ENCODE measurements at places on chromosomes 2 and 18. TPM values are rescaled to one million over a fixed set of nuclear protein-coding genes. Genes with fewer than 3 reads are reported as not detected.

Gene ICOS
- polyA plus RNA-seq = 2.1 TPM

Gene CD8A
- polyA plus RNA-seq = 0.34 TPM

Gene SERPINB13
- polyA plus RNA-seq = not detected

Gene ABCG5
- not detected for polyA plus RNA-seq

Gene SERPINB4
- polyA plus RNA-seq = not detected

Gene VWC2L
- not detected for polyA plus RNA-seq

Gene DNAJC10
- polyA plus RNA-seq = 78.5 TPM

Gene DSG1
- polyA plus RNA-seq = not detected

Gene ABCB11
- not detected for polyA plus RNA-seq

Gene LRP2
- 0.11 TPM for polyA plus RNA-seq

Gene SAG
- polyA plus RNA-seq = 0.11 TPM

Gene GNAL
- polyA plus RNA-seq = 3.7 TPM

Gene ATP5MC3
- 244 TPM for polyA plus RNA-seq

Gene ZNF236
- polyA plus RNA-seq = 6.2 TPM

Gene DPP10
- 0.52 TPM for polyA plus RNA-seq

Gene COL4A3
- polyA plus RNA-seq = 0.26 TPM

Gene BMP10
- not detected for polyA plus RNA-seq

Gene TAF1B
- polyA plus RNA-seq = 17.6 TPM

DNA sequence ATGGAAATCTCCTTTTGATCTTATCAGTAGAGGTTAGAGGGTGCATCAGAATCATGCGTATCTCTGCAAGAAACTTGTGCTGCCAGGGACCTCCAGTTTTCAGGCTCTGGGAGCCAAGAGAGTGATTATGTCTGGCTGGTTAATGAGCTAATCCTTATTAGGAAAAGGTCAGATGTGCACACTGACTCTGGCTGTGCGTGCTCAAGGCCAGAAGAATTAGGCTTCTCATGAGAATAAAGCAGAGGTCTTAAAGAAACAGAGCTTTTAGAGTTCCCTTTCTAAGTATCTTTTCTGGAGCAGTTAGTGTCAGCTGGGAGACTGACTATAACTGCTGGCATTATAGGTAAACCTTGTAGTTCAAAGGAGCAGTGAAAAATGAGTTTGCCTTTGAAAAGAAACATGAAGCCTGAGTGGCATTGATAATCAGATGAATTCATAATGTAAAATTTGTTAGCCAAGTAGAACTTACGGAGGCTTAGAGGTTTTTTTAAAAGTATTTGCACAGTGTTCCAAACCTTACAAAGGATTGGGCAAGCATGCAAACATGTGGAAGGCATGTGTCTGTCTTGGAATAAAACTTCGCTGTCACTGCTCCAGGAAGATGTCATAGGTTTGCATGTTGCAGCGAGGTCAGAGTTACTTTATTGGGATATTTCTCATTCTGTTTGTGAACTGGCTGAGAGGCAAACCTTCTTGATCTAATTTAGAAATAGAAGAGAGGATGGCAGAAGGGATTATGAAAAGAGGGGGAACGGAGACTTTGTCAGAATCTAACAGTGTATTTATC lies 151.7 kb downstream of the ARHGAP28 start:
- peak; percentile 94 for DNase-seq

DNA sequence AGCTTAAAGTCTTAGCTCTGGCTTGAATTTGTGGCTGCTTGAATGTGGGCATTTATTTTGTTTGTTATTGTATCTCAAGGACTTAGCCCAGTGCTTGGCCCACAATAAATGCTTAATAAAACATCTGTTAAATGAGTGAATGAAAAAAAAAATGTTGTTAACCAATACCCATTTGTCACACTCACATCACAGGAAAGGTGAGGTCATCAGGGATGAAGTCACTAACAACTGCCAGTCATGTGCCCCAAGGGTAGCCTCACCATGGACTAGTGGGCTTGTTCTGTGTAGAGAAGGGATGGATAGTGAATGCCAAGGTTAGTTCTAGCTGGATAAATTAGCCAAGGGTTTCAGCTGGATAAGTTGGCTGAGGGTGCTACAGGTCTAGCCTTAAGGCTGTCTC lies 3.0 kb downstream of the NRBP1 start:
- DNase-seq = no peak

DNA sequence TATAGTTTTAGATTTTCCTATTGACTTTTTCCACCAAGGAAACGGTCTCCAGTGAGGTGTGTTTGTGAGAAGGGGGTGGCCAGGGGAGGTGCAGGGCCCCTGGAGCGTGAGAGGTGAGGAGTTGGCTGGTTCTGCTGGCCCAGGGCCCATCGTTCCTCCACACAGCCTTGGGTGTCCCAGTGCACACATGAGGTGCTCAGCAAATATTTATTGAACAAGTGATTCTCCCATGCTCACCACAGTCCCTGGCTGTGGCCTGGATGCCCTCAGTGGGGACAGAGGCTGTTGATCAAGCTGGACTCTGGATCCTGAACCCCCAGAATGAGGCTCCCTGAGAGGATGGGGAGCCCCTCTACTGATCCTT lies 5.0 kb downstream of the HAAO start:
- DNase-seq = no peak

GRCh38 chr2:39837856-39838453 lies 58.9 kb upstream of the THUMPD2 start:
- DNase-seq = no peak

- peak; percentile 67 for DNase-seq
These were observed 817 bp downstream of the DSC2 start for GRCh38 chr18:31101183-31102024.

DNA sequence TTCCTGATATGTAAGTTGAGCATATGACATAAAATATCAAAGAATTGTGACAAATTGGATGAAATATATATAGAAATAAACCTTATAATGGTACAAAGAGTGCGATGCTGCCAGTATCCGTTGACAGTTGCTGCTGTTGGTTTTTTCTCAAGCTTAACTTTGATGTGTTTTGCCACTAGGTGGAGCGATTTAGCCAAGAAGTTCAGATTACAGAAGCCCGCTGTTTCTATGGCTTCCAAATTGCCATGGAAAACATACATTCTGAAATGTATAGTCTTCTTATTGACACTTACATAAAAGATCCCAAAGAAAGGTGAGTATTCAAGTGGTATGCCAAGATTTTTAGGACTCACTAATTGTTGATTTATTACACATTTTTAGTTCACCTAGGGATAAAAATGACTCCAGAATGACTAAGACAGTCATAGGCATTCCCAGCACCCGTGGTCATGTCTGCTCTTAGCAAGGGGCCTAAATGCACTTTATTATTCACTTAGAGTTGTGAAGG lies 2.1 kb downstream of the RRM2 start:
- DNase-seq = peak; percentile 86

GRCh38 chr18:74395648-74396154 lies 61.4 kb downstream of the DIPK1C start:
- no peak for DNase-seq

DNA sequence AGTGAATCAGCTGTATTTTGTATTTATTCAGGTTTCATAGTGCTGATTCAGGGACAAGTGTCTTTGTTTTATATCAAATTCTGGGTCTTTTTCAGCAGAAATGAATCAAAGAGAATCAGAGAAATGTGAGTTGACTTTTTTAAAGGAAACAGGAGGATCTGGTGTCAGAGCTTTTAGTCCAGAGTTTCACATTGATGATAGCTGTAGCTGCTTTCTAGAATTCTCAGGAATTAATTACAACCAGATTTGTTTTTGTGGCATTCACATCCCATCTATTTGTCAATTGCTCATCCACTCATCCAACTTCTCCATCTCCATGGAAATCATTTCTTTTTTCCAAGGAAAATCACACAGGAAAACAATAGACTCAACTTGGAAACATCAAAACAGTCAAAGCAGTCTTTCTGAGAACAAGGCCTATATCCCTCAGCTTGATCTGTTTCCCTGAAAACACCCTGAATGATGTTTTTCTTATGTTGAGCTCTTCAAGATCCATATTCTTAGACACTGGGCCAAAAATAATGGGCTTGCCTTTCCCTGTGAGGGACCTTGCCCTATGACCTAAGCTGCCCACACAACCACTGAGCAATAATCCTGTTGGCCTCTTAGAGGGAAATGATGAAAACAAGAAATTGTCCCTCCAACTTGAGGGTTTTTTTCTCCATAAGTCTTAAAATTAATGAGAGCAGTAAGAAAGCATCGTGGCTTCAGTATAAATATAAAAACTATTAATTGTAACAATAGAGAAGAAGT lies 249.5 kb upstream of the FN1 start:
- DNase-seq = no peak

- no peak for DNase-seq
These were observed 8.8 kb upstream of the SIX2 start for GRCh38 chr2:45018023-45018422.

GRCh38 chr2:36478332-36478738 lies 119.6 kb downstream of the FEZ2 start:
- peak; percentile 39 for DNase-seq

- DNase-seq = no peak
These were observed 165.8 kb downstream of the TNS1 start for GRCh38 chr2:217836901-217837491.

- no peak for DNase-seq
These were observed 582.8 kb downstream of the ADCYAP1 start for GRCh38 chr18:1487457-1487856.

GRCh38 chr2:223758131-223758840 lies 79.1 kb downstream of the AP1S3 start:
- no peak for DNase-seq

GRCh38 chr18:11309172-11309571 lies 159.8 kb upstream of the PIEZO2 start:
- DNase-seq = no peak

DNA sequence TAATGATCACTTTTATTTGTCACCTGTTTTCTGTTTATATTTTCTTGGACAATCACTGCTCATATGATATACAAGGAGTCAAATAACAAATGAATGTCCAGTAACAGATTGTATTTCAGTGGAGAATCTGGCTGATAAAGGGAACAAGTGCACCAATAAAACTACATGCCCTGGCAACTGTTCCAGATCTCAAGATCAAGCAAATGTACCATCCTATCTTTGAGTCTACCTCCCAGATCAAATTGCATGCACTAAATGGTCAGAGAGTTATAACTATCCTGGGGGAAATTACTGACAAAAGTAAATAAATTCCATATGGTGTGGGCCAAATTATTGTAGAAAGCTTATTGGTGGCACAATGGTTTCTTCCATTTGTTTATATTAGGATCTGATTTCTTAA lies 452.8 kb downstream of the MBD2 start:
- no peak for DNase-seq

- DNase-seq = no peak
These were observed 231.5 kb upstream of the TCF4 start for GRCh38 chr18:55819448-55819847.

DNA sequence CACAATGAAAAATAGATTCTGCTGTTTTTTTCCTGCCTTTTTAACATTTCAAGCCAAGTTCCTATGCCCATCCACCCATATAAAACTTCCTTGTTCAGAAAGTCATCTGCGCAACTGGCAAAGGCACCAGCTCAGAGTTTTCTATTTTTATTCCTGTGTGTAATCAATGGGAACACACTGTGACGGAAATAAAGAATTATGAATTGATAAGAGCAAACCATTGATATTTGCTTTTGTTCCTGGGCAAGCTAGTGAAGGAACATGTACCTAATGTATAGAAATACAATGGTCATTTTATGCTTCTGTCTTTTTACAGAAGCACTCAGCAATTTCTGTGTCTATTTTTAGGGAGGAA lies 30.8 kb upstream of the AAK1 start:
- no peak for DNase-seq

GRCh38 chr2:20400787-20401488 lies 45.9 kb upstream of the RHOB start:
- DNase-seq = no peak

DNA sequence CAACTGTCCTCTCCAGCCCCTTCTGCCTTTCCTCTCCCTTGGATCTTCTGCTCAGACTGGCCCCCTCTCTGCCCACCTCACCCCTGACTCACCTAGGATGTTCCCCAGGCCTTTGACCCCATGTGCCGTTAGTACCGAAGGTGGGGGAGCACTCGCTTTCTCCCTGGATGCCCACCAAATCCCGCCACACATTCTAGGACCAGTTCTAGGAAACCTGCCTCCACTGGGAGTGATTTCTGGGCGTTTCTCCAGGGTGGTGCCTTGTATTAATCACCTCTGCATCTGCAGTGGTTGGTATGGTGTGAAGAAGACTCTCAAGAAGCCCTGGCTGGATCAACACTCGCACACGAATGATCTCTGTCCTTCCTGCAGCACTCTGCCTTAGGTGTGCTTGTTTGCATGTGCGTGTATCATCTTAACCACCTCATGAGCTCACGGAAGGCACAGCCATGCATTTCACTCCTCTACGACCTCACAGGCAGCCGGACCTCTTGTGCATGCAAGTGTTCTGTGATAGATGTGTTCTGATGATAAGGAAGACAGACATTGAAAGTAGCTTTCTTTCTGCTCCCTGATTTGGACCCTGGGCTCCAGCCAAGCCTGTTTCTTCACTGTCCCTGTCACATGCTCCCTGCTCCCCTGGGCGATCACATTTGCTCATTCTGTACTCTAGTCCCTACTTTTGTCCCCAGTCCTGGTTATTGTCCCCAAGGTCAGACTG lies 69.4 kb downstream of the LIPG start:
- no peak for DNase-seq

GRCh38 chr2:113155331-113155730 lies 18.4 kb upstream of the PSD4 start:
- no peak for DNase-seq

GRCh38 chr18:11518788-11519685 lies 90.4 kb upstream of the SLC35G4 start:
- DNase-seq = no peak

GRCh38 chr18:52408800-52409302 lies 68.9 kb downstream of the DCC start:
- DNase-seq = no peak

- DNase-seq = no peak
These were observed 618 bp upstream of the LYPD1 start for GRCh38 chr2:132670496-132671150.

All from muscle of back (tissue), 13 donors.